ENCODE measurements at places on chromosomes 7 and 10. TPM values are rescaled to one million over a fixed set of nuclear protein-coding genes. Genes with fewer than 3 reads are reported as not detected.

The PVRIG gene
- 1.5 TPM for polyA plus RNA-seq

The CH25H gene
- polyA plus RNA-seq, result 4.2 TPM

The KIF11 gene
- 12.5 TPM for polyA plus RNA-seq

The ITPRID1 gene
- polyA plus RNA-seq, result 0.25 TPM

The CPA4 gene
- 7.9 TPM for polyA plus RNA-seq

The RBM20 gene
- polyA plus RNA-seq, result 0.96 TPM

The ZNF398 gene
- polyA plus RNA-seq, result 11.1 TPM

The SRRM3 gene
- 5.8 TPM for polyA plus RNA-seq

The CTAGE6 gene
- not detected for polyA plus RNA-seq

The PON3 gene
- 10.6 TPM for polyA plus RNA-seq

The RAB11FIP2 gene
- 16.4 TPM for polyA plus RNA-seq

The MYL7 gene
- 0.52 TPM for polyA plus RNA-seq

The PBLD gene
- polyA plus RNA-seq, result 293 TPM

The IL6 gene
- polyA plus RNA-seq, result 2.1 TPM

The SPOCK2 gene
- 17.4 TPM for polyA plus RNA-seq

The RADIL gene
- polyA plus RNA-seq, result 2.1 TPM

The NYAP1 gene
- polyA plus RNA-seq, result 3.5 TPM

The PODXL gene
- 26.9 TPM for polyA plus RNA-seq

The LGI1 gene
- 3.4 TPM for polyA plus RNA-seq

The AMPH gene
- polyA plus RNA-seq, result 5.5 TPM

The DEPP1 gene
- polyA plus RNA-seq, result 13.4 TPM

The SKIDA1 gene
- polyA plus RNA-seq, result 1.9 TPM

The LRRTM3 gene
- polyA plus RNA-seq, result 1.4 TPM

The C7orf33 gene
- polyA plus RNA-seq, result not detected

The SSC4D gene
- polyA plus RNA-seq, result 1.2 TPM

The OPN1SW gene
- polyA plus RNA-seq, result 0.18 TPM

The HOXA5 gene
- polyA plus RNA-seq, result 30.3 TPM

The VOPP1 gene
- polyA plus RNA-seq, result 29.9 TPM

The RBM17 gene
- 125 TPM for polyA plus RNA-seq

The PPP1R17 gene
- polyA plus RNA-seq, result not detected

The TAF5 gene
- polyA plus RNA-seq, result 5.9 TPM

The FFAR4 gene
- 0.51 TPM for polyA plus RNA-seq

The ATP6V0A4 gene
- 0.12 TPM for polyA plus RNA-seq

The MIOS gene
- polyA plus RNA-seq, result 23.3 TPM

The HTR7 gene
- 2.2 TPM for polyA plus RNA-seq

The PI4K2A gene
- polyA plus RNA-seq, result 37.4 TPM

The C10orf67 gene
- 0.27 TPM for polyA plus RNA-seq

The ANTXRL gene
- polyA plus RNA-seq, result not detected

The OPN4 gene
- polyA plus RNA-seq, result not detected

The GLI3 gene
- 5.4 TPM for polyA plus RNA-seq

The TFR2 gene
- 2.7 TPM for polyA plus RNA-seq
